ENCODE measurements at places on chromosomes 4 and X.
A peak's percentile ranks its signal among the peaks of the same experiment; 100 is the strongest.

DNA sequence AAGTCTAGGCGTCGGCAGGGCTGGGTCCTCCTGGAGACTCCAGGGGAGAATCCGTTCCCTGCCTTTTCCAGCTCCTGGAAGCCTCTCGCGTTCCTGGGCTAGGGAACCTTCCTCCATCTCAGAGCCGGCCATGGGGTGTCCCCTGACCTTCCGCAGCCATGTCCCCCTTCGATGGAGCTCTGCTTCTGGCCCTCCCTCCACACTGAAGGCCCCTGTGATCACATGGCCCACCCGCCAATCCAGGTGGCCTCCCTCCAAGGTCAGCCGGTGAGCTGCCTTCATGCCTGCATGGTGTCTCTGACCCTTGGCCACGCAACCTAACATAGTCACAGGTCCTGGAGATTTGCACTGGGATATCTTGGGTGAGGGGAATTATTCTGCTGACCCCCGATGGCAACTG lies 69.6 kb downstream of the TRMT44 start:
- DNase-seq: no peak

DNA sequence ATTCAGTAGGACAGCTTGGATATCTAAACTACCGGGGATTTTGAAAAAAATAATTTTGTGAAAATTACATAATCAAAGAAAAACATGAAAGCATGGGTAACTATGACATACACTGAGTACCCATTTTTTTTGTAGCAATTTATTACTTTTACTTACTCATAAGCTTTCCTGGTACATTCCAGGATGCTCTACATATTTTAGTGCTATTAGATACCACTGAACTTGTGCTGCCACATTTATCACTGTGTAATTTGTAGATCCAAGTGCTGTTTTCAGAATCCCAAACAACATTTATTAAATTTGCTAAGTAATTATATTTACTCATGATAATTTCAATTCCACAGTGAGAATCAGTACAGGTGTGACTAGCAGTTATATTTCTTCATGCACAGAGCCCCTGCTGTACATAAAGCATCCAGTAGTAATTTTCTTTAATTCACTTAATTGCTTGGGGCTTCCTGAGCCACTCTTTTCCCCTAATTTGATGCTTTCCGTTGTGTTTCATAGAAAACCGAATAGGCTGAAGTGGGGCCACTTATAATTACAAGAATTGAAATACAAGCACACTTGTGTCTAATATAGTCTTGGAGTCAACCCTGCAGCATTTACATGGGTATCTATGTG lies 2254.4 kb downstream of the ARAP2 start:
- no peak for DNase-seq

DNA sequence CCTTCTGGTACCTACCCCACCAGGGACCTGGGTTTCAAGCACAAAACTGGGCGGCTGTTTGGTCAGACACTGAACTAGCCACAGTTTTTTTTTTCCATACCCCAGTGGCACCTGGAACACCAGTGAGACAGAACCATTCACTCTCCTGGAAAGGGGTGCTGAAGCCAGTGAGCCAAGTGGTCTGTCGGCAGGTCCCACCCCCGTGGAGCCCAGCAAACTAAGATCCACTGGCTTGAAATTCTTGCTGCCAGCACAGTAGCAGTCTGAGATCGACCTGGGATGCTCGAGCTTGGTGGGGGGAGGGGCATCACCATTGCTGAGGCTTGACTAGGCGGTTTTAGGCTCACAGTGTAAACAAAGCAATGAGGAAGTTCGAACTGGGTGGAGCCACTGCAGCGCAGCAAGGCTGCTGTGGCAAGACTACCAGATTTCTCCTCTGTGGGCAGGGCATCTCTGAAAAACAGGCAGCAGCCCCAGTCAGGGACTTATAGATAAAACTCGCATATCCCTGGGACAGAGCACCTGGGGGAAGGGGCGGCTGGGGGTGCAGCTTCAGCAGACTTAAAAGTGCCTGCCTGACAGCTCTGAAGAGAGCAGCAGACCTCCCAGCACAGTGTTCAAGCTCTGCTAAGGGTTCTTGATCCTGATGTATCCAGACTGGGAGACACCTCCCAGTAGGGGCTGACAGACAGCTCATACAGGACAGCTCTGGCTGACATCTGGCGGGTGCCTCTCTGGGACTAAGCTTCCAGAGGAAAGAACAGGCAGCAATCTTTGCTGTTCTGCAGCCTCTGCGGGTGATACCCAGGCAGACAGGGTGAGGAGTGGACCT lies 223.0 kb downstream of the COX18 start:
- no peak for DNase-seq

- no peak for DNase-seq
These were observed 917.9 kb downstream of the RAPGEF2 start for GRCh38 chr4:160020804-160021203.

- no peak for DNase-seq
These were observed 11.4 kb downstream of the MGST2 start for GRCh38 chr4:139676913-139677585.

GRCh38 chr4:6049985-6050384 lies 31.8 kb upstream of the C4orf50 start:
- no peak for DNase-seq

GRCh38 chr4:141575884-141576283 lies 60.5 kb upstream of the IL15 start:
- DNase-seq: no peak

DNA sequence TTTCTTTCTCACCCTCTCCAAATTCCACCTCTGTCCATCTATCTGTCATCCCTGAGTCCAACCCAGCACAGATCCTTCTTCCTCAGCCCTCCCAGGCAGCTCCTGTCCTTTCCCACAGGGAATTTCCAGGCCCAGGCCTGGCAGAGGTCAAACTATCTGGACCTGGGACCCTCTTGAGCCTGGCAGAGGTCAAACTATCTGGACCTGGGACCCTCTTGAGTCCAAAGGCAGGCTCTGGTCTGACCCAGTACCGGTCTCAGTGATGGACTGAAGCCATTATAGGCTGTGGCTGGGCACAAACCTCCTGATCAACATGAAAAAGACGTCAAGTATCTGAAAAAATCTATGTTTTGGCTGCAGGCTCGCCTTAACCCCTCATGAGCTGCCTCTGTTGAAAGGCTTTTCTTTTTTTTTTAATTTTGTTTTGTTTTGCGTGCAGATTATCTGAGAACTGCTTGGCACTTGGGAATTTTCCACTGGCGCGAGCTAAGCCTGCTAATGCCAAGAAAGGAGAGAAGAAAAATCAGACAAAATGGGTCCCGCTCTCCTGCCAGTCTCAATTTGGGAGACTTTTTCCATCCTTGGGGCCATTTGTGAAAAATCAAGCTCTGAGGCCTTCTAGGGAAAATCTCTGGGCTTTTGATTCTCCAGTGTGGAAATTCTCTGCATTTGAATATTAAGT lies 31.2 kb downstream of the MSX1 start:
- no peak for DNase-seq

DNA sequence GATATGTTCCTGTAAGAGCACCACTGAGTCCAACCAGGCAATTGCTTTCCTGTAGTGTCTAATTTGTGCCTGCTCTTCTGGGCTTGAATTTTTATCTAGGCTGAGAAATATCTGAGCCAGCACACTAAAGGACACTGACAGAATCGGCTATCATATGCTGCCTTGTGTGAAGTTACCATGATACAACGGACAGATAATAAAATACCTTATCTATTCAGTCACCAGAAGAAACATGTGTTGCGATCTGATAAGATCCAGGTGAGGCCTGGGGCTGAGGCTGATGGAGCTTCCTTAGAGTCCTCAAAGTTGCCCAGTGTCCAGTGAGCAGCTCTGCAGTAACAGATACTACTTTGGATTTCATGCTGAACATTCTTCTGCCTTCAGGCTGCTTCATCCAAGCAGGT lies 111.8 kb downstream of the ZNF518B start:
- DNase-seq: no peak

GRCh38 chrX:6052111-6052745 lies 176.4 kb downstream of the NLGN4X start:
- no peak for DNase-seq

- DNase-seq: no peak
These were observed 86.8 kb downstream of the ABLIM2 start for GRCh38 chr4:8071766-8072165.

DNA sequence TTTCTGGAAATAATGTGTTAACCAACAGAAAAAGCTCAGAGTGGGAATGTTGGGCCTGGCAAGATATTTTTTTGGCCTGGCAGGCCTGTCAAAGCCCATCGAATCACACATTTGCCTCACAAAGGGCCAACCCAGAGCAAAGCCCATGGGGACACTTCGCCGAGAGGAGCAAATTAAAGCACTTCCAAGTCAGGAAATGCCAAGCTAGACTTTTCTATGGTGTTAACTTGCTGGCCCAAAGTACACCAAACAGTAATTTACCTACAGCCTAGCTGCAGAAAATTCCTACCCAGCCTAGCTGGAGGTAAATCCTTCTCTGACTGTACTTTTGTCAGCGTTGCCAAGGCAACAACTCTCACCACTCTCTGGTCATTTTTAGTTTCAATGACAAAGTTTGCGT lies 288.6 kb upstream of the LDB2 start:
- DNase-seq: no peak

GRCh38 chr4:48654015-48654664 lies 125.9 kb downstream of the FRYL start:
- no peak for DNase-seq

- DNase-seq: no peak
These were observed 14.5 kb upstream of the CCSER1 start for GRCh38 chr4:90112715-90113114.

- DNase-seq: no peak
These were observed 10.0 kb upstream of the OPHN1 start for GRCh38 chrX:68443155-68443868.

- DNase-seq: no peak
These were observed 36.6 kb downstream of the TMEM156 start for GRCh38 chr4:38995660-38996005.

DNA sequence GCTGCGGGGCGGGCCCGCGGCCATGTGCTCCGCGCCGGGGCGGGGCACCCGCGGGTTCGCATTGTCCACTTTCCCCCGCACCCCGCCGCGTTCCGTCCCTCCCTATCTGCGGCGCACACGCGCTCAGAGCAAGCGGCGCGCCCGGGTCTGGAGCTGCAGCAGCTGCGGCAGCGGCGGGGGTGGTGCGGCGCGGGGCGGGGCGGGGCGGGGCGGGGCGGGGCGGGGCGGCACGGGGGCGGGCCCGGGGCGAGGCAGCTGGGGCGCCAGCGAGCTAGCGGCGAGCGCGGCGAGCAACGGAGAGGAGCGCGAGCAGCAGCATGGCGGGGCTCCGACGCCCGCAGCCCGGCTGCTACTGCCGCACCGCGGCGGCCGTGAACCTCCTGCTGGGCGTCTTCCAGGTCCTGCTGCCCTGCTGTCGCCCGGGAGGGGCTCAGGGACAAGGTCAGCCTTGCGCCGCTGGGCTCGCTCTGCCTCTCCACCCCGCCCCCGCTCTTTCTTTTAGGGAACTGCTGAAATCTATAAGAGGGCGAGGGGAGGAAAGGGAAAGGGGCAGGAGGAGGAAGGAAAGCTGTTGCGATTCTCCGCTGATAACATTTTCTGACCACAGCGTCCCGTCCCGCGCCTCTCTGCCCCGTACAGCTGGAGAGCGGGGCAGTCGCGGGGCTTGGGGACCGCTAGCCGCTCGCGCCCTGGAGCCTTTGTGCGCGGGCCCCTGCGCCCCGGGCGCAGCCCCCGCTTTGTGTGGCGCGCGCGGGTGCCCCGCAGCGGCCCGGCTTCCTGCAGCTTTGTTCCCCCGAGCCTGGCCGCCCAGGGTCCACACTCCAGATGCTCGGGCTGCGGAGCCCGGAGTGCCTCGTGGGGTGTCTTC lies at the start of gene TMEM131L:
TMEM131L (plus strand) TSS at position 280 of the 868 bp plus-strand sequence; CDS start at position 318, 38 bp downstream.
- DNase-seq: peak; percentile 26

DNA sequence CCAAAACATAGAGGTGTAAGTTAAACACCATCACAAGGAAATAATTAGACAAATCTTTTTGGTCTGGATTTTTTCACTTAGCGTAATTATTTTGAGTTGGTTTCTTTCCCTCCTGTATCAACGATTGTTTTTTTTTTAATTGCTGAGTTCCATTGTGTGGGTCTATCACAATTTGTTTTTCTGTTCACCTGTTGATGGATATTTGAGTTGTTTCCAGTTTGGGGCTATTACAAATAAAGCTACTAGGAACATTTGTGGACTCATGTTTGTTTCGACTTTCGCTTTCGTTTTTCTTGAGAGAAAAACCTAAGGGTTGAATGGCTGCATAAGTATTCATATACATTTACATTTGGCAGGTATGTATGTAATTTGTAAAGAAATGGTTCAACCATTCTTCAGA lies 20.4 kb upstream of the FBXW7 start:
- DNase-seq: no peak

DNA sequence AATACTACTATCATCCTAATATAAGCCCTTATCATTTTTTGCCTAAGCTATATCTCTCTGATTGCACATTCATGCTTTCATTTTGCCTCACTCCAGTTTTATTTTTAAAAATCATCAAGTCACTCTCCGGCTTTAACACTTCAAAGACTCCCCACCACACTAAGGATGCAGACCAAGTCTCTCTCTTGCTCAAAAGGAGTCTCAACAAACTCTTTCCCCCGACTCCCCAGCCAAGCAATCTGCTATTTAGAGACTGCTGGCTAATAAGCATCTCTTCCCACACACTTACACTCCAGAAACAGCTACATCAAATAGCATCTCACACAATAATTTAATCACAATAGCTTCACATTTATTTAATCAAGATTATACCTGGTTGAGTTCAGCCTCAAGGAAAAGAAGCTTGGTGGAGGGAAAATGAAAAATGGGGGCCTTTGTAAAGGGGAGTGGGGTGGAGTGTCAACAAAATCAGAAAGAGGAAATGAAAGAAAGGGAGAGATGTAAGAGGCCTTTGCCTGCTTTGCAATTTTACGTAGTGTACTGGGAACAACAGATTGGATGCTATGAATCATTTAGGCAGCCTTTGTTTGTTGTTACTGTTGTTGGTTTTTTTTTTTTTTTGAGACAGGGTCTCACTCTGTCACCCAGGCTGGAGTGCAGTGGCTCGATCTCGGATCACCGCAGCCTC lies 104.1 kb upstream of the MCF2 start:
- DNase-seq: no peak

DNA sequence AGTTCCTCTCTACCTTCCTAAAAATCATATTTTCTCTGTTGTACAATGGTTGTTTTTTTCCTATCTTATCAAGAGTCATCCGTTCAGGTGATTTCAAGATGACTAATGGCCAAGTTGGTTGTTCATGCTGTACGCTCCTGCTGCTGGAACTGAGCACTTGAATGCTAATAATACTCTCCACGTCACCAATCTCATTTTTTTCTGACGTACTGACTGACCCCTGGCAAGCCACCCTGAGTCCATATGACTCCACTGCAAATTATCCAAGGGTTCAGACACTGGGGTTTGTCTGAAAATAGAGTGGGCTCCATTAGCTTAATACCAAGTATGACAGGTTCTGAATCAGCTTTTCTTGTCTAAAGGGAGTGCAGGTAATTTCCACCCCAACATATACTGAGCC lies 21.1 kb upstream of the GPR50 start:
- DNase-seq: no peak

Data from T1000 (cell line).